CD8-positive, alpha-beta T cell (primary cell): ENCODE measurements at places on chromosomes 16 and 17.

DNA sequence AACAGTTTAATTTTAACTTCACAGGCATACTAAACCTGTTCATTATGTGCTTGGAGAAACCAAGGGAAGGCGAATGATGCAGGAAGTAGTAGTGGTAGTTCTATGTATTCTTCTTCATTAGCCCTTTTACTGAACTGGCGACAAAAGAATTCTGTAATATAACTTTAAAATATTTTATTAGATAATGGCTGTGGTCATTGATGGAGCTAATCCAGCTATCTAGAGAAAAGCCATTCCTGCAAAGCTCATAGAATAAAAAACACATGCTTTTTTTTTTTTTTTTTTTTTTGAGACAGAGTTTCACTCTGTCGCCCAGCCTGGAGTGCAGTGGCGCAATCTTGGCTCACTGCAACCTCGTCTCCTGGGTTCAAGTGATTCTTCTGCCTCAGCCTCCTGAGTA is 23.5 kb downstream of the TANC2 start:
- DNase-seq: no peak

DNA sequence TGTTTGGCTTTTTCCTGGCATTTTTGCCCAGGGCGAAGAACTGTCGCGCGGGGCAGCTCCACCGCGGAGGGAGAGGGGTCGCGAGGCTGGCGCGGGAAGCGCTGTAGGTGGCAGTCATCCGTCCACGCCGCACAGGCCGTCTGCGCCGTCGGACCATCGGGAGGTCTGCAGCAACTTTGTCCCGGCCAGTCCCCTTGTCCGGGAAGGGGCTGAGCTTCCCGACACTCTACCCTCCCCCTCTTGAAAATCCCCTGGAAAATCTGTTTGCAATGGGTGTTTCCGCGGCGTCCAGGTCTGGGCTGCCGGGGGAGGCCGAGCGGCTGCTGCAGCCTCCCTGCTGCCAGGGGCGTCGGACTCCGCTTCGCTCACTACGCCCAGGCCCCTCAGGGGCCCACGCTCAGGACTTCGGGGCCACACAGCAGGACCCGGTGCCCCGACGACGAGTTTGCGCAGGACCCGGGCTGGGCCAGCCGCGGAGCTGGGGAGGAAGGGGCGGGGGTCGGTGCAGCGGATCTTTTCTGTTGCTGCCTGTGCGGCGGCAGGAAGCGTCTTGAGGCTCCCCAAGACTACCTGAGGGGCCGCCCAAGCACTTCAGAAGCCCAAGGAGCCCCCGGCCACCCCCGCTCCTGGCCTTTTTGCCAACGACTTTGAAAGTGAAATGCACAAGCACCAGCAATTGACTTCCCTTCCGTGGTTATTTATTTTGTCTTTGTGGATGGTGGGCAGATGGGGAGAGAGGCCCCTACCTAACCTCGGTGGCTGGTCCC is 2.3 kb upstream of the CBX4 start:
- peak; percentile 17 for DNase-seq

- no peak for DNase-seq
Measured at GRCh38 chr17:9095390-9095789, 74.1 kb downstream of the NTN1 start.

DNA sequence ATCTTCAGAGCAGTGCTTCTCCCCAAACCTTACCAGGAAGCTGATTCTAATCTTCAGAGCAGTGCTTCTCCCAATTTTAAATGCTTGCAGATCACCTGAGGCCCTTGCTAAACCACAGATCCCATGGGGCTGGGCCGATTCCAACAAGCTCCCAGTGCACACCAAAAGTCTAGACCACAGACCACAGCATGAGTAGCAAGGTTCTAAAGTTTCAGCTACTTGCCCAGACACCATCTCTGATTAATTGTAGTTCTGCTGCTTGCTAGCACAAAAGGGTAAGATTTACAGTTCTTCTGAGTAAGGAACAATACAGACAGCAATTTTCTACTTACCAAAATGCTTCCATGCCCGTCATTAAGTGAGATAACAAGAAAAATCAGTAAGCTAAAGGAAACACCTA is 12.2 kb downstream of the CLEC3A start:
- DNase-seq: no peak

GRCh38 chr17:3866276-3866675 is 20.2 kb upstream of the NCBP3 start:
- DNase-seq: no peak

DNA sequence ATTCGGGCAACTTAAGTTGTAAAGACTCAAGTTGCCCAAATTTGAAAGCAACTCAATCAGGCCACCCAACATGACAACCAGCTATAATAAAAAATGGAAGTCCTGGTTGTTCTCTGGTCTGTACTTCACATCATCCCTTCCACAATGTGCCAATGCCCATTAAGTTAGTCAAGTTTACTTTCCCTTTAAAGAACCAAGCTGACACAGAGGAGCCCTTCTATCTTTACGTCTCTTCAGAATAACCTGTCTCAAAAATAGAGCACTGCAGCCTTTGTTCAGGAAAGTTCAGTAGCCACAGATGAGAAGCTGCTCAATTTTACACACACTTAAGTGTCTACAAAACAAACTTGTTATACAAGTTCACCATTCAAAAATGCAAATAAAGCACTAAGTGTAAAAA is 75.1 kb upstream of the C17orf78 start:
- no peak for DNase-seq

- peak; percentile 52 for DNase-seq
Measured at GRCh38 chr17:78785011-78785662, 3.1 kb upstream of the CYTH1 start.

- peak; percentile 25 for DNase-seq
Measured at GRCh38 chr17:30600830-30601494, 123.8 kb downstream of the GOSR1 start.

DNA sequence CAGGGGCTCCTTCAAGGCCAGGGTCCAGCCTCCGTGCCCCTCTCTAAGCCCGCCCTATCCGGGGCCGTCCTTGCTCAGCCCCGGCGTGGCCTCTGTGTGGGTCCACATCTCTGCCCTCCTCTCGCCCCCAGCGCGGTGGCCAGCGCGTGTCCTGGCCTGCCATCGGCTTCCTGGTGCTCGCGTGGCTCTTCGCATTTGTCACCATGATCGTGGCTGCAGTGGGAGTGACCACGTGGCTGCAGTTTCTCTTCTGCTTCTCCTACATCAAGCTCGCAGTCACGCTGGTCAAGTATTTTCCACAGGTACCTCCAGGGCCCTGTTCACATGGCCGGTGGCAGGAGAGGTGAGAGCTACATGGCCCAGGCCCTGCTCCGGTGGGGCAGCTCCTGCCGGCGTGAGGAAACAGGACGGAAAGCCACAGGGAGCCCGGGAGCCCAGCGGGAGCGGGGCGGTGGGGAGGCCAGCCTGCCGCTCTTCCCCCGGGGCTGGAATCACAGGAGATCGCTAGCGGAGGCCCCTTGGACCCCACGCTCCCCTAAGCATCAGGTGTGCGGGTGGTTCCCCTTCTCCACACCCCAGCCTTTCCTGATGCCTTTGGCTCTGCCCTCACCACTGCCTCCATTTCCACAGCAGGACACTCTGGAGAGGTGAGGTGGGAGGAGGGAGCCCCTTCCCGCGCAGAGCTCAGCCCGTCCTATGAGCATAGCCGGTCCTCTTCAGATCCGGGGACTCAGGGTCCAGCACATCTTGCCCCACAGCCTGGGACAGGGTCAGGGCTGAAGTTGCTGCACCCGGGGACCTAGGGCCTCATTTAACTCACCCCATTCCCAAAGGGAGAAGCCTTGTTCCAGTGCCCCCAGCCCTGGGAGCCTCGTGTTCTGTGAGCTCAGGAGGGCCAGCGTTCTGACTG is 10.2 kb downstream of the TAX1BP3 start:
- no peak for DNase-seq

- DNase-seq: no peak
Measured at GRCh38 chr16:14502256-14502875, 127.7 kb downstream of the PARN start.

DNA sequence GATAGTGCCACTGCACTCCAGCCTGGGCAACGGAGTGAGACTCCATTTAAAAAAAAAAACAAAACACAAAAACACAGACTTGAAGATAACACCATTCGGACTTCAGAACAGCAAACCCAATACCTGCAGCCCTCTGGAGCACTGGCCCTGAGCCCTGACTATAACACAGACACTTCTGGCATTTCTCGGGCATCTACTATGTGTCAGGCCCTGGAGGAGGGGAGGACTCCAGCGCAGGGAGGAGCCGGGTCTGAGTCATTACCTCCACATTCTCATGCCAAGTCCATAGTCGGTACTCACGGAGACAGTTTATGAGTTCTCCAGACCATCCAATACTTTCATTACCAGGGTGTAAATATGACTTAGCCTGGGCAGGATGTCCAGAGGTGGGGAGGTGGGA is 48.8 kb downstream of the PITPNM3 start:
- DNase-seq: no peak

DNA sequence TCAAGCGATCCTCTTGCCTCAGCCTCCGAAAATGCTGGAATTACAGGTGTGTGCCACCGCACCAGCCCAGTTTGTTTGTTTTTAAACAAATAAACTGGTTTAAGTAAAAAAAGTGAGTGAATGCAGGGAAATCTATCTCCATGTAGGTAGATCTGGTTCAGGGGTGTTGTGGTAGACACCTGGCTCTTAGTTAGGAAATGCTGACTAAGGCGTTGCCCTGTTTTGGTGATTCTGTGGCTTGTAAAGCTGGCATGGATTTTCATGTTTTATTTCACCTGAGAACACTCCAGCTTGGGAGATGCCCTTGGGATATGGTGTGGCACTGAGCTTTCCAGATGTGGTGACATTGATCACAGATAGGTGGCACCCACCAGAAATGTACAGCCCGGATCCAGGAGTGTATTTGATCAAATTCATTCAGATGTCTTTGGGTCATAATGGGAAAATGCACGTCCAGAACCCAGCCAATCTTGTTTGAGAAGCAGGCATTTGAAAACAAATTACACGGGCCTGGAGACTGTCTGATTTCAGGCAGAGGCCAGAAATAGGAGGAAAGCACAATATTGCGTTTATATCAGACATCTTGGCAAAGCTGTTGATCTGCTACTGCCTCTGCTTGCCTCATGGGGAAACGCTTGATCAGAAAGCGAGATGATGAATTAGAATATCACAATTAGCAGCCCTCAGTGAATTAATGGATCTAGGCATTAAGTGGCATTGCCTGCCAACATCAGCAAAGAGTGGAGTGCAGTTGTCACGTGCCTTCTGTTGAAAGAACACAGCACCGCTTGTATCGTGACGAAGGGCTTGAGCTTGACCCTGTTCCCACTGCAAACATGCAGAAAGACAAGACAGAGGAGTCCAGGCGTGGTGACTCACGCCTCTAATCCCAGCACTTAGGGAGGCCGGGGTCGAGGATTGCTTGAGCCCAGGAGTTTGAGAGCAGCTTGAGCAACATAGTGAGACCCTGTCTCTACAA is 7.3 kb upstream of the IL34 start:
- no peak for DNase-seq

GRCh38 chr17:77744066-77744988 is 214.2 kb upstream of the TNRC6C start:
- DNase-seq: no peak

DNA sequence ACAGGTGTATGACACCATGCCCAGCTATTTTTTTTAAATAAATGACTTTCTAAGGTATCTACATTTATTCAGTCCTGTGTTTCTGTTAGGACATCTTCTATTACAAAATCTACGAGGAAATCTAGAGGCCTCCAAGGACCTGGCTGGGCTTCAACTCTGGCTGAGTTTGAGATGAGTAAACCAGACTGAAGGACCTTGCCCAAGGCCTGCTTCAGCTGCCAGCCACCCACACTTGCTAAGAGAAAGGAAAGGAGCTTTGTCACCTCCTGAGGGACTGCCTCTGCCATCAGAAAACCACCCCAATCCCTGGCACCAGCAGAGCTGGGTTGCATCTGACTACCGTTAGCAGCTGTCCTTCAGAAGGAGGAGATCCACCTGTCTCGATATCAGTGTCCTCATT is 1.3 kb upstream of the MYO1D start:
- no peak for DNase-seq

DNA sequence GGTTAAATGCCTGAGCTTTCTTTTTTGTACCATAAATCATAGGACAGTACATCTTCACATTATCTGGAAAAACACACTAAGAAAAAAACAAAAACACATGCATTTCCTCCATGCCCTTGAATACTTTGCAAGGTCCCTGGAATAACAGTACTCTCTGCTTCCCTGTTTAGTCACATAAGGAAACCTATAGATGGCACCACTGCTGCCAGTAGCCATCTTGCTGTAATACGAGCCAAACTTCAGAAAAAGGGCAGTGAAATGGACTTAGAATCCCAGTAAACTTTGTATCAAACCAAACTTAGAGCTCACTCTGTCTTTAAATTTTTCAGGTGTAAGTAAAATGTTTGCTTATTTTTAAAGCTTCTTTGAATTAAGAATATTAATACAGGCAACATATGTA is 435.5 kb downstream of the KCNJ2 start:
- DNase-seq: no peak

DNA sequence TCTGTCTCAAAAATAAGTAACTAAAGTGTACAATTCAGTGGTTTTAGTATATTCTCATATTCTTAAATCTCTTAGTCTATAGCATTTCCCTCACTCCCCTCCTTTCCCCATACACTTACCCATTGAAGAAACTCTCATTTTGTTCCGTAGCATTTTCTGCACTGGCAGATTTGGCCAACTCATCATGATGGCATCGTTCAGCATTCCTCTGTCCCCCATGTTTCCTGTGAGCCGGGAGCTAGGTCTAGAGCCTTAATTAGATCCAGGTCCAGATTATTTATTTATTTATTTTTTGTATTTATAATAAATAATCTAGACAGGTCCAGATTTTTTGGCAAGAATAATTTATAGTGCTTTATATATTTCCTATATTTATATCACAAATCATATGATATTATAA is 31.0 kb downstream of the HEATR3 start:
- DNase-seq: no peak

DNA sequence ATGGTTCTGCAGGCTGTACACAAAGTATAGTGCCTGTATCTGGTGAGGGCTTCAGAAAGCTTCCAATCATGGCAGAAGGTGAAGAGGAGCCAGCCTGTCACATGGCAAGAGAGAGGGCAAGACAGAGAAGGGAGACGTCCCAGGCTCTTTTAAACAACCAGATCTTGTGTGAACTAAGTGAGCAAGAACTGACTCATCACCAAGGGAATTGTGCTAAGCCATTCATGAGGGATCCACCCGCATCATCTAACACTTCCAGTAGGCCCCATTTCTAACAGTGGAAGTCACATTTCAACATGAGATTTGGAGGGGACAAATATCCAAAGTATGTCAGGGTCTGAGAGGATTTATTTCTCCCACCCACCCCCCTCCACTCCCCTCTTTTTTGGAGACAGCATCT is 56.2 kb upstream of the ELAC2 start:
- DNase-seq: no peak

DNA sequence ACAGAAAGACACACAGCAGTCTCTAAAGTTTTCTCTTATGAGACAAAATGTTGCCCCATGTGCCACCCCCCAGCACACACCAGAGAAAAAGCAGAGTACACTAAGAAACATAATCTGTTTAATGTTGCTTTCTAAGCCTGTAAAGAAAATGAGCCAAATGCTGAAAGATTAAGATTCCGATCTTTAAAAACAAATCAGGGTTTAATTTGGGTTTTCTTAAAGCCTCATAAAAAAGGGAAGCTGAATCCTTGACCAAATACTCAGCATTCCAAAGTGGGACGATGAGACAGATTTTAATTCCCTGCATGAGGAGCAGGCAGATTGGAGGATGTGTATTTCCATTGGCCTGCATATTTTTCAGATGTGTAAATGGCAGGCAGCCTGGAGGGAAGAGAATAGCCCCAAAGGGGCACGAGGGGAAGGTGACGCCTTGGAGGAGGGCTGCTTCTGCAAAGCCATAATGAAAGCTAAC is 118.4 kb downstream of the COPRS start:
- no peak for DNase-seq
